ENCODE measurements at places on chromosomes 11 and 22.

- DNase-seq = no peak
Measured at GRCh38 chr11:30312243-30312642, 10.7 kb upstream of the ARL14EP start.

DNA sequence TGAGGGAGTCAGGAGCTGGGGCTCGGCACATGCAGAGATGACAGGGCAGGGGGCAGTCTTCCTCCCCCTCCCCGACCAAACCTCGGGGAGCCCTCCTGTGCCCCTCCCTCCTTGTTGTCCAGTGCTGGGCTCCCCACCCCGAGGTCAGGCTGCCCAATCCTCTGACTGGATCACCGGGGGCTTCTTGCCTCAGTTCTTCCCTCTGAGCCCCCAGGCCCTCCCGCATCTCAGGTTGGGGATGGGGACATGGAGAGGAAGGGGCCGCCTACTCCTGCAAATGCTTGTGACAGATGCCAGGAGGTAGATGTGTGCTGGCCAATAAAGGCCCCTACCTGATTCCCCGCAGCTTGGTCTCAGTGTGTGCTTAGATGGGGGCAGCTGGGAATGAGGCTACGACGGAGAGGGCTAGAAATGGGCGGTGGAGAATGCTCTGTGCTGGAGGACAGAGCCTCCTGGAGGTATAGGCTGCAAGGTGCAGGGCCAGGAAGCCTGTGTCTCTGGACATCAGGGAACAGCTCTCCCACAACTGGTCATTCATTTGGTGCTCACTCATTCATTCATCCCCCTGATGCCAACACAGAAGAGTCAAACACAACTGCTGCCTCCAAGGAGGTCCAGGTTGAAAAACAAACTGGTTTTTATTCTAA, 8.4 kb downstream of the RHBDD3 start:
- DNase-seq = no peak

- DNase-seq = no peak
Measured at GRCh38 chr22:45263463-45264269, 21.1 kb upstream of the UPK3A start.

- no peak for DNase-seq
Measured at GRCh38 chr11:71112454-71112853, 139.9 kb downstream of the SHANK2 start.

- DNase-seq = no peak
Measured at GRCh38 chr11:3126207-3126865, 38.8 kb downstream of the OSBPL5 start.

- DNase-seq = peak; percentile 40
Measured at GRCh38 chr11:18706330-18707243, 8.0 kb downstream of the TMEM86A start.

- DNase-seq = peak; percentile 78
Measured at GRCh38 chr11:12149672-12150225, 39.4 kb downstream of the MICAL2 start.

All from stimulated activated naive CD8-positive, alpha-beta T cell treated with anti-CD3 and anti-CD28 coated beads, Interleukin-15, amount 100 ng/mL, for 72 hours (primary cell).